ENCODE measurements at places on chromosomes 6 and 20.

- no peak for DNase-seq
Measured at GRCh38 chr6:37456816-37457560, 24.0 kb downstream of the CMTR1 start.

- no peak for DNase-seq
Measured at GRCh38 chr6:144162977-144163376, 12.7 kb downstream of the STX11 start.

DNA sequence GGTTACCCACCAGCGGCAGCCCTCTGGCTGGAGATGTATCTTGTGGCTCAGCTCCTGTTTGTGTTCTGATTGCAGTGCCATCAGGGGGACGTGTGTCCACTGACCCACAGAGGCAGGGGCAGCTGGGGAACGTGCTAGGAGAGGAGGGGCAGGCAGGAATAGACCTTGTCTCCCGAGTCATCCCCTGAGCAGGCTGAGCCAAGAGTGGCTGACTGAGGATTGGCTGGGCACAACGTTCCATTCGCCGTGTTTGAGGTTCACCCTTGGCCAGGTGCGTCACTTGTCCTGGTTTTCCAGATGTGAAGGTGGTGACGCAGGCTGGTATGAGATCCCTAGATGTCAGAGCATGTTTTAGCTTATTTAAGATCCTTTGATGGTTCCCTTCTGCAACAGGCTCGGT is 57.7 kb downstream of the ADNP start:
- DNase-seq: no peak

DNA sequence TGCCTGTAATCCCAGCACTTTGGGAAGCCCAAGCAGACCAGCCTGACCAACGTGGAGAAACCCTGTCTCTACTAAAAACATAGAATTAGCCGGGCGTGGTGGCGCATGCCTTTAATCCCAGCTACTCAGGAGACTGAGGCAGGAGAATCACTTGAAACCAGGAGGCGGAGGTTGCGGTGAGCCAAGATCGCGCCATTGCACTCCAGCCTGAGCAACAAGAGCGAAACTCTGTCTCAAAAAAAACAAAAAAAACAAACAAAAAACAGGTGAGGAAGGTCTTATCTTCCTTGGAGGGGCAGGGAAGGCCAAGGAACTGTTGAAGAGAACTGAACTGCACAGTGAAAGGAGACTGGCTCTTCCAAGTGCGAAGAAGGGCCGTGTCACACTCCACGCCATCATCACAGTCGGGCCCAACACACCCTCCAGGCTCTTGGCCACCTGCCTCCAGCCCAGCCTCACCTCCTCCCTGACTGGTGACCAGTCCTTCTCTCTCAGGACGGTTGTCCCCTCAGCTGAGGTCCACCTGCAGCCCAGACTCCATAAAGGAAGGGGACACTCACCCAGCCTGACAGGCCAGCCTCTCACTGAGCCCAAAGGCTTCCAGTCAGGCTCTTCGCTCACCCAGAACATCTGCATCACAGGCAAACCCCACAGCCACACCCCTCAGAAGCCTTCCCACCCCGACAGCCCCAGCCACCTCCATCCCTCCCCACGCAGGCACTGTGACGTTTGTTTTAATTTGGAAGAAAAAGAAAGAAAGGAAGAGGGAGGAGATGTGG is 4.1 kb downstream of the ZC3H12D start:
- DNase-seq: no peak

DNA sequence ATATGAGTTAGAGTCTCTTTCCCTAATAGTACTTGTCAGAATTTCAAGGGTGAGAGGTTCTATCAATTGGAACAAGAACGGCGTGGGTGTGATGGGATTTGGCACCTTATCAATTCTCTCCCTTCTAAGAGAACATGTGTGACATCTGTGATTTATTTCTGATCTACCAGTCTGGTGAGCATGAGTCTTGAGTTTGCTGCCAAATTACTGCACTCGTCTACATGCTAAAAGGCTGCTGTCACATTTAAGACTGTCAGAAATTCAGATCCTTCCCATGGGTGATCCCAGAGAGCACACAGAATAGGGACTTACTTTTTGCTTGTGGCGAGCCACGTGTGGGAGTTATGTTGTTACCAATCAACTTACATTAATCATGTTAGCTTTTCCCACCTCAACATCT is 370.2 kb upstream of the SASH1 start:
- no peak for DNase-seq

DNA sequence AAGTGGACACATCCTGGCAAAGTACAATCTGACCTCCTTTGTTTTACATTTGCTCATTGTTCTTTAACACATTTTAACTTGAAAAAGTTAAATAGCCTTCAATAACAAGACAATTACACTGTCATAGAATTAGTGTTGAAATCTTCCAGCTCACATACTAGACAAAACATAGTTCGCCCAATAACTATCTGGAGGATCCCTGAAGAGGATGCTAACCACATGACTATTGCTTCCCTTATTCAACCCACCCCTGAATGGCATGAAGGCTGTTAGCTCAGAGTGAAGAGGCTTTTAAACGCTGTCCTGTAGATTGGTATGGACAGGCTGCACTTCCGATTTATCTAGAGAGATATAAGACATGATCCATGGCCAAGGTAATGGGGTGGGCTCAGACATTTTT is 15.0 kb upstream of the DSE start:
- DNase-seq: no peak

- DNase-seq: no peak
Measured at GRCh38 chr6:97864826-97865225, 581.8 kb upstream of the MMS22L start.

DNA sequence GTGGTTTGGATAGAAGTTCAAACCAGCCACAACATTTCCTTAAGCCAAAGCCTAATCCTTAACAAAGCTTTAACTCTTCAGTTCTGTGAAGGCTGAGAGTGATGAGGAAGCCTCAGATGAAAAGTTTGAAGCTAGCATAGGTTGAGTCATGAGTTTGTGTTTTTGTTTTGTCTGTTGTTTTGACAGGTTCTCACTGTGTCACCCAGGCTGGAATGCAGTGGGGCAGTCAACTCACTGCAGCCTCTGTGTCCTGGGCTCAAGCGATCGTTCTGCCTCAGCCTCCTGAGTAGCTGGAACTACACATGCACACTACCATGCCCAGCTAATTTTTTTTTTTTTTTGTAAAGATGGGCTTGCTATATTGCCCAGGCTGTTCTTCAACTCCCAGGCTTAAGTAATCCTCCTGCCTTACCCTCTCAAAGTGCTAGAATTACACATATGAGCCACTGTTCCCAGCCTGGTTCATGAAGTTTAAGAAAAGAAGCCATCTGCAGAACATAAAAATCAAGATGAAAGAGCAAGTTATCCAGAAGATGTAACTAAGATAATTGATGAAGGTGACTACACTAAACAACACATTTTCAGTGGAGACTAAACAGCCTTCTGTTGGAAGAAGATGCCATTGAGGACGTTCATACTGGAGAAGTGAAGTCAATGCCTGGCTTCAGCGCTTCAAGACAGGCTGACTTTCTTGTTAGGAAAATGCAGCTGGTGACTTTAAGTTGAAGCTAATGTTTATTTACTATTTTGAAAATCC is 96.2 kb downstream of the SMAP1 start:
- no peak for DNase-seq

DNA sequence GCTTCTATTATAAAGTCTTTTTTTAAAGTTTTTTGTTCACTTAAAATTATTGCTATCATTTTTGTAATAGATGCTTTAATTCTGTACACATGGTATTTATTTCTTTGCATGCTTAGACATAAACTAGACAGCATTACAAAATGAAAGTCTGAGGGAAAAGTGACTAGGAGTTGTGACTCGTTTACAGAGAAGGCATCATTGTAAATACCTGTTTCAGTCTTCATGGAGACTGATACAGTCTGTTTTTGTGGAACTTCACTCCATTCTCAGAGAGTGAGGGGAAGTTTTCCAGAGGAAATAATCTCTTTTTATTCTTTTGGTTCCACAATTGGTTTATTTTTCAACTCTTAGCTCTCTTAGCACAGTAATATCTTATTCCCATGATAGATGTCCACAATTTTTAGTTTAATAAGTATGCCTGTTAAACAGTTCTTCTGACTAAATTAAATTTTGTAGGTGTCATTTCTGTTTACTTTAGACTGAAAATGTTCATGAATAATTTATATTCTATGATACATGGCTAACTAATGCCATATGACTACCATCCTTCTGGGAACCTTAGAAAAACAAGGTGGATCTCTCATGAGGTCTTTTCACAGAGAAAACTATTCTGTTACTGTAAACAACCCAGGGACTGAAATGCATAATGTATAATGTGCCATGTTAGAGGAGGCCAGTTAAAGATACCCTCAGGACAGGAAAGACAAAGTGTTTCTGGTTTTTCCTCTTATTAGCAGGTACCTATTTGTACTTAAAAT is 69.2 kb downstream of the MYO6 start:
- DNase-seq: no peak

- DNase-seq: no peak
Measured at GRCh38 chr6:89963391-89963790, 69.1 kb downstream of the GJA10 start.

DNA sequence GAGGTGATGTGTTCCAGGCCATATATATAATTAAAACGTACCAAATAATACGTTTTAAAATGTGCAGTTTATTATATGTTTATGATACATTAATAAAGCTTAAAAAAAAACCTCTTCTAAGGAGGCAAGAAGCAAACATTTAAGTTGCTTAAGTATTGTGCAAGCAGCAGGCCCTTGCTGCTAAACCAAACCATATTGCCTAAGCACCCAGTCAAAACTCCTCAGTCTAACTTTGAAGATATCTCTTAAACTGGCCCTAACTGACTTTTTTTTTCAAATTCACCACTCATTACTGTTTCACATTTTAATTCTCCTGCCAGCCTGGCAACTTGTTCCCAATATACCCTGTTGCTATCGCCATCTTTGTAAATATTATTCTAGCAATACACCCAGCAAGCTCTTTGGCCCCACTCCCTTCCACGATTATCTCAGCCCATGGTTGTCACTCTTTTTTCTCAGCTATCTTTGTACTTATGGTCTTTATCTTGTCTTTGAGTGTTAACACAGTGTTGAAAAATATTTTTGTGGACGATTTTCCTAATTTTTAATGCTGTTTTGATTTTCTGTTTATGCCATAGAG is 60.9 kb downstream of the C6orf58 start:
- no peak for DNase-seq

GRCh38 chr20:16007962-16008361 is 565.3 kb downstream of the KIF16B start:
- no peak for DNase-seq

DNA sequence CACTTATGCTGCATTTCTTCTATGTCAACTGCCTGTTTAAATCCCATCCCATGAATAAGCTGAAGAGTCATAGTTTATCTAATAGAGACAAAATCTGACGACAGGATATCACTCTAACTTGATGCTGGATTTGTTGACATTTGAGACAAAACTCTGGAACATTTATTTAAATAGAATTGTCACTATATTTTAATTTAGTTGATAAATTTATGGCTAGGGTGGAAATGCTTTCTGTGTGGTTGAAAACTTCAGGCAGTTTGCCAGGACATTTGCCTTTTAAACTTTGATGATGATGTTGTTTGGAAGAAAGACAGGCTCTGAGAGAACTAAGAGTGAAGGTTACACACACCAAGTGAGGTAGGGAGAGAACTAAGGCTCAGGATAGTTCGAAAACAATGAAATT is 68.1 kb downstream of the GJA1 start:
- no peak for DNase-seq

DNA sequence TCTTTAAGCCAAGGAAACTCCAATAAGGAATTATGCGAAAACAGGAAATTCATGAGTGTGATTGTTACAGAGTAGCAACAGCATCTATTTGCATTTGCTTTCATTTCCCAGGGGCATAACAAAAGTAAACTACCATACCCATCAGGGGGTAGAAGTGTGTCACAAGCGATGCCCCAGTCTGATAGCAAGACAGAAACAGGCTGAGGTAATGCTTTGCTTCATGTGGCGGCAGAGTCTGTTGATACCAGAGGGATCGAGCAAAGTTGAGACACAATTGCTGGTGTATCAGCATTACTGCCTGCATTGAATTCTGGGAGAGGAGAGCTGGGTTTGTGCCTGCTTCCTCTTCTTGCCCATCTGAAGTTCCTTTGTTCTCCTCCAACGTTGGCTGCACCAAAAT is 51.2 kb upstream of the LYRM2 start:
- DNase-seq: no peak

DNA sequence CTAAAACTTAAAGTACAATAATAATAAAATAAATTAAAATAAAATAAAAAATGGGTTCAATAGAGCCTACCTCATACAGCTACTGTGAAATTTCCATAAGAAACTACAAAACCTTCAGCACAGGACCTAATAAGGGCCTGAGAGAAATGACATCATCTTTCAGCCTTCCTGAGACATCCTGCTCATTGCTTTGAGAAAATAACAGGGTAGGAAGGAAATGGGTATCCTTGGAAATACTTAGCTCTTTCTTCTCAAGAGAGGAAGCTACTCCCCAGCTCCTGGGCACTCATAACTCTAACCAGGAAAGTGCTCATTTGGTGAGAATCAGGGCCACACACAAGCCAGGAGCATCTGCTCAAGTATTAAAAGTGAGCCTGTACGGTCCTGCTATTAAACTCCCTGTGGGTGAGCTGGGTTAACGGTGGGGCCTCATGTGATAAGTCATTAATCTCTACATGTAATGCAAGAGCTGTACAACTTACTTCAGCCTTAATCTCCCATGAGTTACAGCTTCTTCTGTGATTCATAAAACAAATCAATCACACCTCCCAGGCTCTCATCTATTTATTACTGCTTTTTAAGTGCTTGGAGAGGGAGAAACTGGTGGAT is 141.4 kb downstream of the MAFB start:
- no peak for DNase-seq

DNA sequence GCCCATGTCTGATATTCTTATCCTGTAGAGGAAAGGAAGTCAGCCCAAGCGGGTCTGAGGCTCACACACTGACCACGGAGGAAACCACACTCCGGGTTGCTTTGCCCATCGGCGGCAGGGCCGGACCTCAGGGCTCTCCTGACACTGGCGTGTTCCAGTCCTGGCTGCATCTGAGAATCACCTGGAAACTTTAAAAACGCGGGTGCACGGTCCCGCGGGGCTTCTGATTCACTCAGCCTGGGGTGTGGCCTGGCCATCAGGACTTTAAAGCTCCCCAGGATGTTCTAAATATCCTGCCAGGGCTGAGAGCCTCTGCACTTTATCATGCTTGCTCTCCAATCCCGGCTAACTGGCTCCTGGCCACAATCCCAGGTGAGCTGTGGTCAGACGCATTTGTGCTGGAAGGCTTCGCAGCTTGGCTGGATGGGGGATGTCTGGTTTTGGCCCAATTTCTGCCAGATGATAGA is 47.7 kb upstream of the DACT2 start:
- DNase-seq: no peak

GRCh38 chr20:64109831-64110391 is 2.5 kb upstream of the NPBWR2 start:
- no peak for DNase-seq

DNA sequence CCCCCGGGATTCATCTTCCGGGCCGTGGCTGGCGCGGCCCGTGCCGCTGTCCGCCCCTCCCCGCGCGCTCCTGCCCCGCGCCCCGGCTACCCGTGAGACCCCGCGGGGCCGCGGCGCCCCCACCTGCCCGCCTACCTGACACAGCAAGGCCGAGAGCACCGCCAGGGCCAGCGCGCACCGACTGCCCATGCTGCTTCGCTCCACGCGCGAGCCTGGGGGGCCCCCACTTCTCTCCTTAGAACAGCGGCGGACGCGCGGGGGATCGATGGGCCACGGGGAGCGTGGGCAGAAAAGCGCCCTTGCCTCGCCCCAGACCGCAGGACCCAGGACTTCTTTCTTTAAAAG is 955 bp downstream of the DLL1 start:
- no peak for DNase-seq

GRCh38 chr6:147700436-147701209 is 192.1 kb downstream of the SAMD5 start:
- DNase-seq: no peak
